ENCODE measurements at places on chromosomes 2 and 18. TPM values are rescaled to one million over a fixed set of nuclear protein-coding genes. Genes with fewer than 3 reads are reported as not detected.

Gene MYO7B
- total RNA-seq: 1.7 TPM

Gene SNRNP27
- total RNA-seq: 57.6 TPM

Gene ZNF2
- 3.6 TPM for total RNA-seq

Gene ERFE
- 0.11 TPM for total RNA-seq

Gene CCL20
- not detected for total RNA-seq

Gene SCN1A
- total RNA-seq: not detected

Gene TNFRSF11A
- 29.6 TPM for total RNA-seq

All from T-helper 2 cell treated with Interferon-gamma antibody and Interleukin-4, amounts not matched to agents 100 ng/mL and 5 ng/mL, for 36 hours (primary cell).